Kasumi-1 (cell line): ENCODE measurements at places on chromosomes 7 and 10.
A peak's percentile ranks its signal among the peaks of the same experiment; 100 is the strongest.

GRCh38 chr10:104197364-104197763, 34.8 kb downstream of the CFAP43 start:
- no peak for DNase-seq

DNA sequence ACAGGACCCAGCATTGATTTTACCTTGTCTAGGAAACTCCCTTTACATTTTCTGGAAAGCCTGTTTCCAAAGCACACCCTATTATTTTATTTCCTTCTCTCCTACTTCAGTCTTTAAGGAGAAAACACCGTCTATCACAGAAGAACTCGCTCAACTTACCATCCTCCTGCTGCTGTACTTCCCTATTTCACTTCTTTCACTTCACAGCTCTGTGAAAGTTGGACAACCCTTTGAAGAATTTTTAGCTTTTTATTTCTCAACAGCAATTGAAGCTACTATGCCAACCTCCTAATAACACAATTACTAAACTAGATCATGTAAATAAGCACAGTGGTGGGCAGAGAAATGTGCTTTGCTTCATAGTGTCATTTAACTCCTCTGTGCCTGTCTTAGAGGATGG, 166.5 kb downstream of the TFEC start:
- DNase-seq: peak; percentile 45

- no peak for DNase-seq
Measured at GRCh38 chr10:119233821-119234220, 26.4 kb downstream of the GRK5 start.

DNA sequence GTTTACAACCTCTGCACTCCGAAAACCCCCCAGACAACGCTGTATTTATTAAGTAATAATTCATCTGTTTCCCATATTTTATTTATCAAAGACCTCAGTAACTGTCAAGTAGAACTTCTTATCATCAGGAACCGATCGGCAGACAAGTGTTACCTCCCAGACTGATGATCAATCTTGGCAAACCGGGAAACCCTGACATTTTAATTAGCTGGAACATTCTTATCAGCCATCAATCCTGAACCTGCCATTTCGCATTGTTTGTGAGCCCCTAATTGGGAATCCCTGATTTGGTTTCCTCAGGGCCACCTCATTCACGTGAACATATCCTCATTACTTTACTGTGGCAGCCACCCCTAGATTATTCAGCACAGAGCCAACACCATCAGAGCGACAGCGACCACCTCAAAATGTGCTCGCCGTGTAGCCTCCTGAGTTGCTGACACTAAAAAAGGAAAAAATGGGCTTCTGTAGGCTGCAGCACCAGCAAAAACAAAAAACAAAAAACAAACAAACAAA, 93.6 kb upstream of the SDK1 start:
- no peak for DNase-seq

DNA sequence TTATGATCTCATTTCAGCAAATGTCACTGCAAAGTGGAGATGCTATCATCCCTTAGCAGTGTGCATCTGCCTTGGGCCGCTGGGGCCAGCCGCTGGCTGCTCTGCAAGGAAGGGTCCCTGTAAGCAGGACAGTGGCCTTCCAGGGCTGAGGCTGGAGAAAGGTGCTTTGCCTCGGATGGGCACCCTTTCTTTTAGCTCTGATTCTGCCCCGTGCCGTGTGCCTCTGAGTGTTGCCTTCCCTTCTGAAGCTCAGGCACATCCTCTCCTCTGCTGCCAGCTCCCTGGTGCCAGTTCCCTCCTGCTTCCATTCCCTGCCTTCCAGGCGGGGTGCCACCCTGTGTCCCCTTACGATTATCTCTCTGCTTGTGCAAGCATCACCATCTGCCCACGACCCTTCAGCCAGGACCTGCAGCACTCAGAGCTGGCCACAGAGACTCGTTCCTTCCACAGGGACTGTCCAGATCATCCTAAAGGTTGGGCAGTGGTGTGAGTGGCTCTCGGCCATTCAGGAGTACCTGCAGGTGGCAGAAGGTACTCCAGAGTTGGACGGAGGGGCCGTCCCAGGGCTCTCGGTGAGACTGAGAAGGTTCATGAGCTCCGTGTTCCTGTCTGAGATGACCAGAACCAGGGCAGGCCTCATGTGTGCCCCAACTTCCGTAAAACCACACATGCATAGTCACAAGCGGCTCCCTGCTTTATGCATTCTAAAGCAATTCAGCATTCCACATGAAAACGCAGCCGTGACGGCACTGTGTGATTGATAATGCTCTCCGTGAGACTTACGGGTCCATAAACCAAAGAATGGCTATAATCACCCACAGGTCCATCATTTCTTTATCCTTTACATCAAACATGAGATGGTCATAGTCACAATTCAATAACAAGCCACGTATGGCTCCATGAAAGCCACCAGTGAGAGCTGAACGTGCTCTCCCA, 371.4 kb downstream of the DNAJB6 start:
- DNase-seq: no peak

GRCh38 chr10:61408105-61408504, 45.1 kb downstream of the TMEM26 start:
- no peak for DNase-seq

DNA sequence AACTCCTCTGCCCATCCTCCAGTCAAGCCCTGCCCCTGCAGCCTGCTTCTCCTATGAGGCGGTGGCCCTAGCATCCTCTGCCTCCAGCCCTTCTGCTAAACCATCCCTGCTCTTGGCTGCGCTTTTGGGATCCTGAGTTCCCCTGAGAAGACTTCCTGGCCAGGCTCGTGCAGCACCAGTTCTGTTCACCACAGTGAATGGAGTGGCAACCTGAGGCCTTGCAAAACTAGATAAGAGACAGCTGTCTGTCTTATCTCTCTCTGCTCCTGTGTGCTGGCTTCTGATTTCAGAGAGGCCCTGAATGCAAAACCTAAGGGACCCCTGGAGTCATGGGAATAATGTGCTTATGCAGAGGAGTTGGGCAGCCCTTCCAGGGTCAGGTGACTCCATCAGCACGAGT, 119.2 kb downstream of the TMEM178B start:
- no peak for DNase-seq

GRCh38 chr7:124779194-124779593, 13.6 kb upstream of the GPR37 start:
- no peak for DNase-seq

GRCh38 chr10:126373972-126374371, 14.3 kb downstream of the ADAM12 start:
- no peak for DNase-seq

DNA sequence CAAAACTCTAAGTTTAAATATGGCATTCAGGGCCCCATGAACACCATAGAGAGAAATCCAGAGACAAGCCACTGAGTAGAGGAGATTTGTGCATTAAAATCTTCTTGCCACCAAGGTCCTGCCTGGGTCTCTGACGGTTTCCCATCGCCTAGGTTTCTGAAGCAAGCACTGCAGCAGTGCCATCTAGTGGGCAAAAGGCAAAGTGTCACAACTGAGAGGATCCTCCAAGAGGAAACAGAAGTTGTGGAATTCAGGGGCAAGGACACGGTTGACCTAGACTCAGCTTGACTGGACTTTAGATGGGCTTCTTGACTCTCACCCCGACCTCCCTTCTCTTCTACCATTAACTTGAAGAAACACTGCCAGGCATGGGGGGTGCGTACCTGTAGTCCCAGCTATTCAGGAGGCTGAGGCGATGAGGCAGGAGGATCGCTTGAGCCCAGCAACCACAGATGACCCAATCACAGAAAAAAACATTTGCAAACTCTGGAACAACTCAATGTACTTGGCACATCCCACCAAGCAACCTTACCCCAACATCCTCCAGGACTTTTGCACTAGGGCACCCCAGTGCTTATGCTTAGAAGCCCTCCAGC, 604.1 kb downstream of the GALNT17 start:
- peak; percentile 63 for DNase-seq

DNA sequence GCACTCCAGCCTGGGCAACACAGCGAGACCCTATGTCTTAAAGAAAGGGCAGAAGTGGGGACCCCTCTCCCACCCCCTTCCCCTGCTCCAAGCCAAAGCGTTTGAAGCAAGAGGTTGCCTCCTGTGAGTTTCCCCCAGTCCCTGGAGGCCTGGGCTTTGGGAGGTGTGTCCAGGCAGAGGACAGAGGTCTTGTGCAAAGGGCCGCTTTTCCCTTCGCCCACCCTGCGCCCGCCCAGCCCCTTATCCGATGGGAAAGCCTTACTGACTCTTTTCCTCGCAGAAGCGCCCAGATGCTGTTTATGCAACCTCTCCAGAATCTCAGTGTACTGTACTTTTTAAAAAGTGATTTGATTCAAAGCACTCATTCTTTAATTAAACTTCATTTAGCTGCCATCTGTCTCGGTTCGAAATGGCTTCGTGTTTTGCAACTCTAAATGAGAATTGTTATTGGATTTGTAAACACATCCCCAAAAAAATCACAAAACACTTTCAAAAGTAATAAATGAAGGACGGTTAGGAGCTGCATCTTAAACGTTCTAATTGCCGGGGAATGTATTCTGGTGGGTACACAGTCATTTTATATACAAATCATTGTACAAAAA, 50.5 kb upstream of the GTF2I start:
- no peak for DNase-seq

- DNase-seq: no peak
Measured at GRCh38 chr10:18264466-18265050, 124.3 kb downstream of the CACNB2 start.

DNA sequence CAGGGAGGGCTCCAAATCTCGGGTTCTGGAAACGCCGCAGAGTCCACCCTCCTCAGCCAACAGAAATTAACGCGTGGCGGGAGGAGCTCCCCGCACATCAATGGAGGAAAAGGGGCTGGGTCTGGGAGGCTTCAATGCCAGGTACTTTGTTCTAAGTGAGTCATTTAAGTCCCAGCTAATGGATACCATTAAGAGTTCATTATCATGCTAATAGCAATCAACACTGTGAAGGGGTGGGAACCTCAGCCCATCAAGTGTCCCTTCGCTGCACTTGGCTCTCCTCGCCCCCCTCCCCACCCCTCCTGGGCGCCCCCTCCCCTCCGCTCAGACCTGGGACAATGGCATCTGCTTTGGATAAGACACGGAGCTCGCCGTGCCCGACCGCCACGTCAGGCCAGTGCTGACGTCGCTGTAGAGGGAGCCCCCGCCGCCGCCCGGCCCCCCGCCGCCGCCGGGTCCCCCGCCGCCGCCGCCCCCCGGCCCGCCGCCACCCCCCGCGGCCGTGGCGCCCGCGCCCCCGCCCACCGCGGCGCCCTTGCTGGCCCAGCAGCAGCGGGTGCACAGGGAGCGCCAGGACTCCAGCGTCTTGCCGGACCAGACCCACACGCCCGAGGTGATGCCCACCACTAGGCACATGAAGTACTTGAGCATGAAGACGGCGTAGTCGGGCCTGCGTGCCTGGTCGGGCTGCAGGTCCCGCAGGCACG, 2.9 kb downstream of the FZD8 start:
- DNase-seq: no peak

GRCh38 chr7:39697483-39697882, 74.1 kb downstream of the RALA start:
- no peak for DNase-seq

DNA sequence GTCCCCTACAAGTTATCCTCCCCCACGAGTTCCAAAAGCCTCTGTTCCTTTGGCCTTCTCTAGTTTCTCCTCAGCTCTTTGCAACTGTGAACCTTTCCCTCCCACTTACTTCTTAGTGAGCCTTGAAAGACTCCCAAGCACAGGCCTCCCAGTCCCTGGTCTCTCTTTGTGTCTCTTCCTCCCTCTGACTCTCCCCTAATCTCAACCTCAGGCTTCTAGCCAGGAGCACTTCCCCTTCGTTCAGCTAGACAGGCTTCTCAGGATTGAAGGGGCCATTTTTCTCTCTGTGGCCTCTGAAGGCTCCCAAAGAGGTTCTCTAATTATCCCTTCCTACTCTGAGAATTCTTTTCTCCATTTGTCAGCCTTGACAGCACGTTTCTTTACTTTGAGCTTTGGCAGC, 50.2 kb upstream of the PHYHIPL start:
- DNase-seq: peak; percentile 25

DNA sequence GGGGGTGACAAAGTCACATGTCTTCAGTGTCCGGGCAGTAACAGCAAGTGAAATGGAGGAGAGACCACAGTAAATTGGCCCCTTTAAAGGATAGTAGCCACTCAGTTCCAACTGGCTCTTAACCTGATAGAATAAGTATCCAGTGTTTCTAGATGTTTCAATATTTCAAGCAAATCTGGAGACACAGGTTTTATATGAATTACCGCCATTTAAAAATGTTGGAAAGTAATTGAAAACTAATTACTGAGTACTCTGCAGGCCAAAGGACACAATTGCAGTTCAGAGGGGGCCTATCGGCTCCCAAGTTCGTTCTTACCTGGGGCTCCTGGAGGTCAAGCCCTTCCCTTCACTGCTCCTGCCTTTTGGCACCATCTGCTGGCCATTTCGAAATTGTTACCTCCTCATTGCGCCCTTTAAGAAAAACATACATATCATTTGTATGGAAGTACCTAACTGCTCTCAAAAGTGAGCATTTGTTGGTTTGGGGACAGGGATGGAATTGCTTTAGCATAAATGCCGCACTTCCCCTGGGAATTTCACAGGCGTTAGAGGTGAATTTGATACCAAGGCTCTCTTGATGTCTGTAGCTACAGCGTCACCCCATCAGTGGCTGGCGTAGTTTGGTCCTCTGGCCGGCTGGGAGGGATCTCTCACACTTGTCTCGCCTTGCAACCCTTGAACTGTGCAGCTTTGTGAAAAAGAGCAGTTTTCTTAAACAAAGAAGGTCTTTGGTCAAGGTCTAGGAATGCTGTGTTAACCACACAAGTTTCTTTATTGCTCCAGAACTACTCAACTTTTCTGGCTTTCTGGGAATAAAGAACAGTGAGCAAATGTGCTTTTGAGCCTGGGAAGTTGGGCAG, 220.0 kb downstream of the ARHGAP21 start:
- DNase-seq: peak; percentile 74

DNA sequence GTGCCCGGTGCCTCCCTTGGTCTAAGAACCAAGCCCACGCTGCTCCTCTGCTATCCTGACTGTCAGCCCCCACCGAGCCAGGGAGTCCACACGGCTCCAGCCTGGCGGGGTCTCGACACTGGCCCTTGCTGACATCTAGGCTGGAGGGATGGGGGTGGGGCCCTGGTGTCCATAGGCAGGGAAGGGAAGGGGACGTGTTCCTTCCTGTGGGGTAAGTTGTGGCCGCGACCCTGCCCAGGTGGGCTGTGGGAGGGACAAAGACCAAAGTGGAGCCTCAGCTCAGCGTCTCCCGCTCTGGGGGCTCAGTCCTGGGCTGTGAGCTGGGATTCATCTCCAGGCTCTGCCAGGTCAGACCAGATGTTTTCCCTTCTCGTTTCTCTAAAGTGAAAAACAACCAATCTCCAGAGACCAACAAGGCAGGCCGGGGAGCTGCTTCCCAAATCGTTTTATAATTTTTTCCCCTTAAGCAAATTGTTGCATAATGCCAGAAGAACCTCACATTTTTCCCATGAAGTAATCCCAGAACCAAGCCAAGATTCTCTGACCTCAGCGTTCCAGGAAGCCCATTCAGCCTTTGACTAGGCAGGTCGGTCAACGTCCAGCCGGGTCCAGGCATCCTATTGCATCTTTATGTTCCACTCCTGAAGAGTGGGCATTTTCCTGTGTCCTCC, 101.2 kb downstream of the RGS10 start:
- DNase-seq: no peak

- no peak for DNase-seq
Measured at GRCh38 chr7:90931986-90932916, 332.0 kb upstream of the FZD1 start.
